ENCODE measurements at places on chromosomes 3 and 15.

DNA sequence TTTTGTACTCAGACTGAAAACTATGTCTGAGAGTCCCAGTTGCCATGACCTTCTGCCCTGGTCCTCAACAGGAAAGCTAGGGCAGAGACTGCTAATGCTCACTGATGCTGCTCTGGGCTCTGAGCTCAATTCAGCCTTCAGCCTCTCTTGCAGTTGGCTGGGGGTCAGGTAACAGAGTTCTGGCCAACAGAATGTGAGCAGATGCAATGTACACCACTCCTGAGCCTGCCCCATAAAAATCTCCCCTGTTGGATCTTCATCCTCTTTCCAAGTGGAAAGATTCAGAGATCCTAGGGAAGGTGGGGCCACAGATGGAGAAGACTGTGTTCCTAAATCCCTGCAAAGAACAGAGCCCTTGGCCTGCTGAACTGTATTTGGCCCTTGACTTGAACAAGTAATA lies 87.8 kb downstream of the PDZRN3 start:
- DNase-seq, result no peak

DNA sequence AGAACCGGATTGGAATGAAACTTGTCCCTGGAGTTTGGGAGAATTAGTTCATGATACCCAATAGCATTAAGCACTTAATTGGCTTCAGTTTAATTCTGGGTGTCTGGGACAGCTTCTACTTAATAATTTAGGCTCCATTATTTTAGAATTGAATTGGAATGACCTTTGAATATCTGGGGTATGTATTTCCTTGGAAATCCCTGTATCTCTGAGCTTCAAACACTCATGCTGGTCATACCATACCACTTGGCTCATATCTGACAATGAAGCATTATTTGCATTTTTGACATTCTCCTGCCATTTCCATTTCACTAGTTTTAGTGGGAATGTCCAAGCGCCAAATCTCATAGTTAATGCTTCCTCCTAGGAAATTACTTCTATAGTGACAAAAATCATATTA lies 393.1 kb downstream of the DIPK2A start:
- no peak for DNase-seq

DNA sequence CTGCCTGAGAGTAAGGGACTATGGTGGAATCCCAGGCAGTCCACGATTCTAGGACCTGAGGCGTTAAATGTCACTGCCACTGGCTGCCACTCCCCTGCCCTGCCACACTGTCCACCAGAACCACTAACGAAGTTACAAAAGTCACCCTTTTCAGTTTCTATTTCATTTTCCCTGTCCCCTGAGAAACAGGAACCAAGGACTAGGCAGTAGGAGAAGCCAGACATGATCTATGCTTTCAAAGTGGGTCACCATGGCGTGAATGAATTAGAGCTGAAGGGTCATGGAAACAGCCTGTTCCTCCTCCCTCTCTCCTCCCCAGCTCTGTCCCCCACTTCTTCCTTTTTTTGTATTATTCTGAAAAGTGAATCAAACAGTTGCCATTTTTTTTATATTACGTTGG lies 9.1 kb upstream of the ADPRH start:
- no peak for DNase-seq

DNA sequence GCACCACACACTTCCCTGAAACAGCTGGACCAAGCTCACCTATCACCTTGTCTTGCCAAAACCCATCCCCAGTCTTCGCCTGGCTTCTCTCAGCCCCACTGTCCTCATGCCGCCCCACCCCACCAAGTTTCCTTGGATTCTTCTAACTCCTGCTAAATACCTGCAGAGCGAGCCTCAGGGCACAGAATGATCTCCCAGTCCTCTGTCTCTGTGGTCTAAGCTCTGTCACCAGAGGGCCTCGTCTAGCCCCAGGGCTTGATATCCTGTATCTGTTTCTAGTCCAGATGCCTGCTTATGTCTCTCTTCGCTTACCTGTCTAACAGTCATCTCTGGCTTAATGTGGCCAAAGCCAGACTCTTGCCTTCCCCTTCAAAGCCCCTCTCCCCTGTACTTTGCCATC lies 9.7 kb downstream of the CCDC12 start:
- DNase-seq, result no peak

- no peak for DNase-seq
These were observed 11.2 kb downstream of the BOC start for GRCh38 chr3:113222451-113223086.

GRCh38 chr3:160016972-160017371 lies 28.3 kb downstream of the IL12A start:
- no peak for DNase-seq

DNA sequence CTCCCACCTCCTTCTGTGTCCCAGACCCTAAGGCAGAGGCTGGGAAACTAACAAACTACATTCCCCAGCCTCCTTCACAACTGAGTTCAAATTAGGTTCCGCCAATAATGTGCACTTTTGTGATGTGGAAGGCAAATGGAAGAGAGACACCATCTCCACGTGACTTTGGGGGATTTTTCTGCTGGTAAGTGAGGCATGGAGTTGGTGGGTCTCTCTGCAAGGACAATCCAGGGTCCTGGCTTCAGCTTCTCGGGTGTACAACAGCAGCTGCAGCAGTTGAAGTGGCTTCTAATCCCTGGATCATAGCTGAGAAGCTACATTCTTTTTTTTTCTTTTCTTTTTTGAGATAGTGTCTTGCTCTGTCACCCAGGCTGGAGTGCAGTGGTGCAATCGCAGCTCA lies 58.9 kb upstream of the GATA2 start:
- no peak for DNase-seq

- no peak for DNase-seq
These were observed 615.6 kb upstream of the NECTIN3 start for GRCh38 chr3:110456001-110456400.

GRCh38 chr3:188322135-188322887 lies 168.4 kb downstream of the LPP start:
- DNase-seq, result no peak

- DNase-seq, result no peak
These were observed 659.0 kb downstream of the NTRK3 start for GRCh38 chr15:87597346-87598052.

DNA sequence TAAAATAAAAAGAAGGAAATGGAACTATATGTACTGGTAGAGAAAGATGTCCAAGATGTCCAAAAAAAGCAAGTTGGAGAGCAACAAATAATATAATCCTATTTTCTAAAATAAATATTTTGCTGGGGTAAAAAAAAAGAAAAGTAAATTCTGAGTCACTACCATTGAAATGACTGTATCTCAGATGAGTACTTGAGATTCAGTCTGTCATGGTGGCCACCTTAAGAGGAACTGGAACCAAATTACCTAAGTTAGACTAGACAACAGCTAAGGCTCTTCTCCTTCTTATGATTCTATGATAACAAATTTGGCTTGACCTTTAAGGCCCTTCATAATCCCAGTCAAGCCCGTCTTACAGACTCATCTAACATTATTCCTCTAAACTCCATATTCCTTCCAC lies 270.6 kb upstream of the HES1 start:
- no peak for DNase-seq

GRCh38 chr3:108004647-108005046 lies 86.2 kb downstream of the CD47 start:
- DNase-seq, result no peak

GRCh38 chr15:88748081-88748480 lies 55.2 kb upstream of the ACAN start:
- DNase-seq, result no peak

DNA sequence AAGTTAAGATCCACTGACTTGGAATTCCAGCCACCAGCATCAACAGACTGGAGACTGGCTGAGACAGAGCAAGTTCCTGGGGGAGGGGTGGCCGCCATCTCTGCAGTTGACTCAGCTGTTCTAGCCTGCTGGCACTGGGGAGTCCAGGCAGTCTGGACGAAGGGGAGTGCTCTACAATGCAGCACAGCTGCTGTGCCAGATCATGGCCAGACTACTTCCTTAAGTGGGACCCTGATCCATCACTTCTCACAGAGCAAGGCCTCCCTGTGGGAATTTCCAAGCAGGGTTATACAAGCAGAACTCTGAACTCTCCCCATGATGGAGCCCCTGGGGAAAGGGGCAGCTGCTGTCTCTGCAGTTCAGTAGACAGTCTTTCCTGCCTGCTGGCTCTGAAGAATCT lies 35.2 kb downstream of the PYGO1 start:
- no peak for DNase-seq

DNA sequence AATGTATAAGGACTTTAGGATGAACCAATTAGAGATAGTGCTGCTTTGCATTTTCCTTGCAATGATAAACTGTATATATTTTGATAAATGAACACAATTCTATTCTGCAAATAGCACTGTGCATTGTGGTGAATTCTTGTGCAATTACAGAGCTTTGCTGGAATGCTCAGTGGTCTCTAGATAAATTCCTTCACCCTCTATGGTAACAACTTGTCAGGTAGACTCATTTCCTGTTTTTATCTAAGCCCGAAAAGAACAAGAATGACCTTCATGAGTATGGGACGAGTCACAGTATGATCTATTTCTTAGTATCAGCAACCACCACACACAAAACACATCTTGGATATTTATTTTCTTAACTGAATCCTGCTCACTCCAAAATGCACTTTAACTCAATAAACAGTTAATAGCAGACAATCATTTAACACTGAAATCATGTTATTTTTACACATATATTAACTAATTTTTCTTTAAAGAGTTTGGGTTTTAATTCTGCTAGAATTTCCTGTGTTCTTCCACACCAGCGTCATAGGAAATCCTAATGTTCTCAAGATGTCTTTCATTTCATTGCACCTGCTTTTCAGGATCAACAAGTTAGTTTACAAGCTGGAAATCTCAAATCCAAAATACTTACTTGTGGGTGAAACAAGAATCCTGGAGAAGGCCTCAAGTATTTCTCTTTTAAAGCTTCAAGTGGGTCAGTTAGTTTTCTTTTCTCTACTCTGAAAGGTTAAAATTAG lies 551.2 kb downstream of the MECOM start:
- no peak for DNase-seq

DNA sequence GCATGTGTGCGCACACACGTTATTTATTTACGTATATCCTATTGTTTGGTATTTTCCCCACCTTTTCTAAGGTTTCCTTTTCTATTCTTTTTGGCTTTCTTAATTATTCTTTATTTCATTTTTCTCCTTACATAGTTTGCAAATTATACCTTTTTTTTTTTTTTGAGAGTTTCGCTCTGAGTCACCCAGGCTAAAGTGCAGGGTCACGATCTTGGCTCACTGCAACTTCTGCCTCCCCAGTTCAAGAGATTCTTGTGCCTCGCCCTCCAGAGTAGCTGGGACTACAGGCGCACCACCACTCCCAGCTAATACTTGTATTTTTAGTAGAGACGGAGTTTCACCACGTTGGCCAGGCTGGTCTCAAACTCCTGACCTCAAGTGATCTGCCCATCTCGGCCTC lies 20.0 kb upstream of the CILP start:
- DNase-seq, result no peak

DNA sequence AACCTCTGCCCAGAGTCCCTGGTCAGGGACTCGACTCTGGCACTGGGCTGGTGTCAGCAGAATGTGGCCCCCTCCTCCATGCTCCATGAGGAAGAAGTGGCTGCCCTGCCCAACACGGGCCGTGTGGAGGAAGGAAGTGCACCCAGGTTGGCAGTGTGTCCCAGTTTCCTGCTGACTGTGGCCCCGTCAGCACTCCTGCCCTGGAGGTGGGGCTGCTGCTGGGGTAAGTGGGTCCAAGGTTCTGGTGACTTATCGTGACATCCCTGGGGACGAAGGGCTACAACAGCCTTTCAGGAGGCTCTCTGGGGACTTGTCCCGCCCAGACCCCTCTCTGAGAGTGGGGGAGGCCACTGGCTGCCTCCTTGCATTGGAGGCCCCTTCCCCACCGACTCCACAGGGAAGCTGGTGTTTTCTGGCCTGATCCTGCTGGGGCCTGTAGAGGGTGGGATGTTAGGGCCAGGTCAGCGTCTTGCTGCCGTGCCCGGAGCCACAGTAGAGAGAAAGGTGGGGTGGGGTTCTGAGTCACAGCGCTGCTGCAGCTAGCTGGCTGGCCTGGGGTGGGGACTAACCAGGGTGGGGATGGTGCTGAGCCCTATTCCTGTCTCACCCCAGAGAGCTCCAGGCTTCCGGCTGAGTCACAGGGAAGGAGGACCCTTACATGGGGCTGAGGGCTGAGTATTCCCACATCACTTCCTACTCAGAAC lies 10.5 kb downstream of the SEMA4B start:
- no peak for DNase-seq

- no peak for DNase-seq
These were observed 1025.5 kb upstream of the NR2F2 start for GRCh38 chr15:95304947-95305400.

DNA sequence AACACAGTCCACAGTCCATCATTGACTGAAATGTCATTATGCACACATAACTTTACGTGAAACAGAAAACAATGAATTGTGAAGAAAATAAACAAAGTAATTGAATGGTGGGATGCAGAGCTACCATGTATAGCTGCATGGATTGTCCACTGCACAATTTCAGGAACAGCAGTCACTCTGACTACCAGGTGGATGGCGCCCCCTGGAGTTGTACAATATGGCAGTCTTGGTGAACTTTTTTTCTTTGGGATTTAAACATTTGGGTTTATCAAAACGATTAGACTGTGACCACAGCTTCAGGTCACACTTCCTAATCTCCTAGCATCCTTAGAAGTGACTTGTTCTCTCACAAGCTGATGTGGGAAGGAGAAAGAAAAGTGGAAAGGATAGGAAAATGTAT lies 48.9 kb upstream of the TCF12 start:
- peak; percentile 65 for DNase-seq

GRCh38 chr15:77327168-77327567 lies 92.7 kb downstream of the PEAK1 start:
- no peak for DNase-seq

GRCh38 chr3:73955494-73956070 lies 330.8 kb upstream of the PDZRN3 start:
- no peak for DNase-seq

GRCh38 chr15:33104212-33104611 lies 90.3 kb downstream of the FMN1 start:
- no peak for DNase-seq

DNA sequence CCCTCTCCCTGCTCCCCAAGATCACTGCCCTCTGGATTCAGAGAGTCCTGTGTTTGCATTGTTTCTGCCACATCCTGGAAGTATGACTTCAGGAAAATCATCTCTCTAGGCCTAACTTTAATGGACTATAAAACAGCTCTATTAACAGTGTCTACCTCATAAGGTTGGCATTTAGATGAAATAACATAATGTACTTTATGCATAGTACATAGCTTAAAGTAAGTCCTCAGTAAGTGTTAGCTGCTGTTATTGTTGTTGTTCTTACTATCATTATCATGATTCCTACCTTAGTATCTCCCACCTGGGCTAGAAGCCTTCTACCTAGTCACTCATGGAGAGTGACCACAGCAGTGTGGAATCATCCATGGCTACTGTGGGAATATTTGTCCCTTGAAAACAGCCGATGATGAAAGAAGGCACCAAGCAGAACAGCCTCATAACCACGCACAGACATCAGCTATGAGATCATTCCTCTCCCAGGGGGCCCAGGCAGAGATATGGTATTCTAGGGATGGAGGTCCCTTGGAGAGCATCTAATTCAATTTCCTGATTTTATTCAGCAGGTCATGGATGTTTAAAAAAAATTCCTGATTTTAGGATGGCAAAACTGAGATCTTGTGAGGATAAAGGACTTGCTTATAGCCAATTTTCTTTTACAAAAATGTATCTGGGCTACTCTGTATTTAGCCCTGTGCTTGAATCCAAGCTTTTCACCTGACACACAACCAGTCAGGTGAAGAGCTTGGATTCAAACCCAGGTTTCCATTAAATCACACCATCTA lies 1.9 kb downstream of the FSD2 start:
- no peak for DNase-seq

Measured in sciatic nerve (tissue), 2 donors.